ENCODE measurements at places on chromosomes 7 and 10.

GRCh38 chr7:99268577-99268908, 4.1 kb upstream of the MYH16 start:
- no peak for DNase-seq

DNA sequence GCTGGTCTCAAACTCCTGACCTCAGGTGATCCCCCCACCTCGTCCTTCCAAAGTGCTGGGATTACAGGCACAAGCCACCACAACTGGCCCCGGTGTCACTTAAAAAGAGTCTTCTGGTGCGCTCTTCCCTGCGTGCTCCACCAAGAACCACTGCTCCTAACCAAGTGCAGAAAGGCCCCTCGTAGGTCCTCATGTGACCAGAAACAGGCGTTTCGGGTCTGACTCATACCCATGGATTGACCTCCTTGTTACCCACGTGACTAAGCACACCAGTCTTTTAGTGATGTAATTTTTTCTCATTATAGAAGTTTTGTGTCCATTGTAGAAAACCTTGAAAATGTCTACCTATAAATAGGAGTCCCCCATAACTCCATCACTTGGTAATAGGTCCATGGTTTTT, 13.9 kb downstream of the FKBP6 start:
- DNase-seq: no peak

GRCh38 chr7:98204670-98205069, 6.6 kb upstream of the BHLHA15 start:
- peak; percentile 6 for DNase-seq

- no peak for DNase-seq
Measured at GRCh38 chr10:128892005-128892404, 575.0 kb upstream of the MGMT start.

- DNase-seq: no peak
Measured at GRCh38 chr10:38605153-38605661, 511.1 kb downstream of the ZNF37A start.

GRCh38 chr7:15938115-15938514, 251.6 kb upstream of the MEOX2 start:
- DNase-seq: no peak

GRCh38 chr10:76231286-76231934, 800.0 kb downstream of the LRMDA start:
- no peak for DNase-seq

- no peak for DNase-seq
Measured at GRCh38 chr10:102375867-102376266, 19.6 kb upstream of the NFKB2 start.

GRCh38 chr10:122294511-122295450, 23.7 kb downstream of the BTBD16 start:
- DNase-seq: no peak

GRCh38 chr10:44291091-44291490, 93.8 kb downstream of the CXCL12 start:
- DNase-seq: no peak

GRCh38 chr7:135224027-135224426, 9.6 kb upstream of the STRA8 start:
- no peak for DNase-seq

- DNase-seq: no peak
Measured at GRCh38 chr7:99102809-99103690, 40.9 kb downstream of the SMURF1 start.

- no peak for DNase-seq
Measured at GRCh38 chr7:106270122-106270977, 14.4 kb downstream of the NAMPT start.

- DNase-seq: no peak
Measured at GRCh38 chr7:151122276-151122675, 36.0 kb downstream of the AGAP3 start.

DNA sequence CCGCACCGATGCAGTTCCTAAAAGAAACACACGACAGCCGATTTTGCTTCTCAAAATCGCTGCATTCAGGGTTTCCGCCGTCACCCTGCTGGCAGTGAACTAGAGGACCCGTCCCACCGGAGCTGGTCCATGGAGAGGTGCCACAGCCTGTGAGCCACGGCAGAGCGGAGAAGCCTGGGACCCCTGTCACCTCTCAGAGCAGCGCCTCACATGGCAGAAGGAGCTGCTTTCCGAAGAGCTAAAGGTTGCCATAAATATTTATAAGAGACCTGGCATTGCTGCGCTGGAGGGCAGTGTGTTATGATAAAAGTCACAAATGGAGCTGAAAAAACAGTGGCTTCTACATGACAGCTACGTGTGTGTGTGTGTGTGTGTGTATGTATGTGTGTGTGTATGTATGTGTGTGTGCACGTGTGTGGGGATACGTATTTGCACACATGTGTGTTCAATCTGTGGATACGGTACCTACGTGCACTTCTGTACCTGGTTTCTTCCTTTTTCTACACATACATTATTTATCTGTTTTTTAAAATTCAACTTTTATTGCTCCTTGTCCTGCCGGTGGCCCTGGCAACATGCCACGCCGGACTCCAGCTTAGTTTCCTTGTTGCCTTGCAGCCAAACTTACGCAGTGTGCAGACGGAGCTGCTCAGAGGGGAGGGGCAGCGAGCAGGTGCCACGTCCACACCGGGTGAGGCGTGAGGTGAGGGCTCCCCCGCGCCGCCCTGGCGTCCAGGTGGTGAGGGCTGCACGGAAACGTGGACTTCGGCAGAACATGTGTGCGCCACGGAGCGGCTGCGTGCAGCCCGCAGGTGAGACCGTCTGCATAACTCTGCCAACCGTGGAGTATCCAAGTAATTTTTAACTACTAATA, 115.2 kb upstream of the PITRM1 start:
- DNase-seq: peak; percentile 85

DNA sequence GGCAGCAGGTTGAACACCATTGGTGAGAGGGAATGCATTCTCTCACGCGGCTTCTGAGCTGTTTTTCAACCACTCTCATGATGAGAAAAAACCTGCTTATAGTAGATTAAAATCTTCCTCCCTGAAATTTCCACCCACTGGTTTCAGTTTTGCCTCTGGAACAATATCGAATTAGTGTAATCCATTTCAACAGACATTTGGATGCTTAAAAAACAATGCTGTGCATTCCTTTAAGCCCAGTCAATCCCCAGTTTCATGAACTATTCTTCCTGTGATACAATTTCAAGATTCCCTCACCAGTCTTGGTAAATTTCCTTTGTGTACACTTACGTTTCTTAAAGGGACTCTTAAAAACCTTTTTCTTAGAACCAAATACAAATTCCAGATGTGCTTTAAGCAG, 89.6 kb downstream of the ITIH5 start:
- DNase-seq: no peak

GRCh38 chr10:119549247-119549999, 6.9 kb upstream of the RGS10 start:
- DNase-seq: no peak

DNA sequence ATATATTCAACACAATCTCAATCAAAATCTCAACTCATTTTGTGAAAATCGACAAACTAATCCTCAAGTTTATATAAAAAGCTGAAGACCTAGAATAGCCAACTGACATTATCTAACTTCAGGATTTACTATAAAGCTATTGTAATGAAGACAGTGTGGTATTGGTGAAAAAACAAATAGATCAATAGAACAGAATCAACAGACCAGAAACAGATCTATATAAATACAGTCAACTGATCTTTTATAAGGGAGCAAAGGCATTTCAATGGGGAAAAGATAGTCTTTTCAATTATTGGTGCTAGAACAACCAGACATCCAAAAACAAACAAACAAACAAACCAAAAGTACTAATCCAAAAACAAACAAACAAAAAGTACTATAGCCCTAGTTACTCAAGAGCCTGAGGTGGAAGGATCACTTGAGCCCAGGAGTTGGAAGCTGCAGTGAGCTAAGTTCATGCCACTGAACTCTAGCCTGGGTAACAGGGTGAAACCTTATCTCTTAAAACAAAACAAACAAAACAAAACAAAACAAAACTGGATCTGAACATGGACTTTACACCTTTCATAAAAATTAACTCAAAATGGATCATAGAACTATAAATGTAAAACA, 26.6 kb upstream of the AKR1D1 start:
- DNase-seq: no peak

DNA sequence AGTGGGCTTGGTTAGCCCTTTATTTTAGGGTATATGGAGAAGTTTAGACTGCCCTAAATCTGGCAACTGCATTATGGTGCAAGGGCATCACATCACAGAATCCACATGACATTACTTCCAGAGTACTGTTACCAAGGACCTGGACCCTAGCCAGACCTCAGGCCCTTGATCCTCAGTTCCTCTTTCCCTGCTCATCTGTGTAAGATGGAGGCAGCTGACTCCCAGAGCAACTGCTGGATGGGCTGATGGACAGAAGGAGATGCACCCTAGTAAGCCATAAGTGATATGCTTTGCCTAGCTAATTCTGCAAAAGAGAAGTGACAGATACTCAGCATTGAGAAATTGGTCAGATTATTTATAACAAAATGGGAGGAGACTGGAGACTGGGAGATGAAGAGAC, 131.7 kb downstream of the DYNC1I1 start:
- DNase-seq: no peak

- DNase-seq: no peak
Measured at GRCh38 chr10:69659241-69660038, 29.4 kb downstream of the FAM241B start.

GRCh38 chr10:98519841-98520240, 73.1 kb upstream of the HPS1 start:
- no peak for DNase-seq

DNA sequence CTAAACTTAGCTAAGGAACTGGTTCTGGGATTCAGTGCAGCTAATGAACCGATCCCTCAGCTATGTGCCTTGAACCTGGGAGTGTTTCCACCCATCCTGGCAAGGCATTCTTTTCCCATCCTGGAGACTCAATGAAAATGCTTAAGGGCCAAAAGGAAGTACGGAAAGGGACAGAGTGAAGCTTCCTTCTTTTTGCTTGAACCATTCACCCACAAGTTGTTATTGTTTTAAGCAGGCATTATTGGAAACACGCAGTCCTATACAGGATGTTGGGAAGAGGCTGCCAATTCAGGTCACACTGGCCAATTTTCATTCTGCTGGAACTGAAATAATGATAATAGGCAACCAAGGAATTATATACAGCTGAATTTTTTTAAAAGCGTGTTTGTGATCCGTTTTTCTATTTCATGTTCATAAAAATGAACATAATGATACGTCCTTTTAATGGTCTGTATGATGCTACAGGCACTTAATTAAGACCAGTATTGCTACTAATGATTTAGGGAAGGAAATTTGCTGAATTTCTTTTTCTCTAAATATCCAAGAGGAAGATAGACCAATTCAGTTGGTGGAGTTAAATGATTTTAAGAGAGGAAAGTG, 57.8 kb upstream of the FZD1 start:
- no peak for DNase-seq

- DNase-seq: peak; percentile 40
Measured at GRCh38 chr7:108415821-108416536, 40.3 kb downstream of the NRCAM start.

DNA sequence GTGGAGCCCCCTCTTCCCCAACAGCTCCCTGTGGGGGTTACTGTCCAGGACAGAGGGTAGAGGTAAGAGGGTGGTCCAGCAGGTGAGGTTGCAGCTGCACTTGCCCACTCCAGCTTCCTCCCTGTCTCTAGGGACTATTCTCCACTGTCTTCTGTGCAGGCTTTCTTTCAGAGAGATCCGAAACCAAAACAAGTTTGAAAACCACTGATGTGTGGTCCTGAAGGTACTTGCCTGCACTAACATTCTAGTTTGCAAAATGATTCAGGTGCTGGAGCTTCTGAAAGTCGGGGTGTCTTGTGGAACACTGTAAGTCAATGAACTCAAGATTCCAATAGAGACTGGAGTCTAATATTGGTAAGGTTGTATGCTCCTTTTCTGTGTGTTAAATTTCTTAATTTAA, 63.1 kb downstream of the BLNK start:
- no peak for DNase-seq

Measured in Peyer's patch (tissue), 4 donors.